NCI-H69 (cell line): ENCODE measurements at places on chromosomes 6 and 20.
A peak's percentile ranks its signal among the peaks of the same experiment; 100 is the strongest.

- peak; percentile 95 for DNase-seq
Measured at GRCh38 chr6:32969685-32970412, 1.5 kb downstream of the BRD2 start.

DNA sequence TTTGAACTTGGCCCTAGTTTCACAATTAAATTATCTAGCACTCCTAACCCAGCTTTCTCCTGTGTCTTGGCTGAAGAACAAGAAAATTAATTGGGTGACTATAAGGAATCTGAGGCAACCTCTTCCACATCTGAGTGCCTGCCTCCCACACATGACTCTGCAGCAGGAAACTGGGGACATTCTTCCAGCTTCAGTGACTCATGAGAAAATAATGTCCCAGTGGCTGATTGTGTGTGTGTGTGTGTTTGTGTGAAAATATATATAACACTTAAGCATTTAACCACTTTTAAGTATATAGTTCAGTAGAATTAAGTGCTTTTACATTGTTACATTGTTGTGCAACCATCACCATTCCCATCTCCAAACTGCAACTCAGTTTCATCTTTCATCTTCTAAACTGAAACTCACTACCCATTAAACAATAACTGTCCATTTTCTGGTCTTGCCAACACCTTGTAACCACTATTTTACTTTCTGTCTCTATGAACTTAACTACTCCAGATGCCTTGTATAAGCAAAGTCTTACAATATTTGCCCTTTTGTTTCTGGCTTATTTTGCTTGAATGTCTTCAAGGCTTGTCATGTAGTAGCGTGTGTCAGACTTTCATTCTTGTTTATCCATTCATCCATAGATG lies 8.7 kb downstream of the TRIM38 start:
- DNase-seq: no peak

DNA sequence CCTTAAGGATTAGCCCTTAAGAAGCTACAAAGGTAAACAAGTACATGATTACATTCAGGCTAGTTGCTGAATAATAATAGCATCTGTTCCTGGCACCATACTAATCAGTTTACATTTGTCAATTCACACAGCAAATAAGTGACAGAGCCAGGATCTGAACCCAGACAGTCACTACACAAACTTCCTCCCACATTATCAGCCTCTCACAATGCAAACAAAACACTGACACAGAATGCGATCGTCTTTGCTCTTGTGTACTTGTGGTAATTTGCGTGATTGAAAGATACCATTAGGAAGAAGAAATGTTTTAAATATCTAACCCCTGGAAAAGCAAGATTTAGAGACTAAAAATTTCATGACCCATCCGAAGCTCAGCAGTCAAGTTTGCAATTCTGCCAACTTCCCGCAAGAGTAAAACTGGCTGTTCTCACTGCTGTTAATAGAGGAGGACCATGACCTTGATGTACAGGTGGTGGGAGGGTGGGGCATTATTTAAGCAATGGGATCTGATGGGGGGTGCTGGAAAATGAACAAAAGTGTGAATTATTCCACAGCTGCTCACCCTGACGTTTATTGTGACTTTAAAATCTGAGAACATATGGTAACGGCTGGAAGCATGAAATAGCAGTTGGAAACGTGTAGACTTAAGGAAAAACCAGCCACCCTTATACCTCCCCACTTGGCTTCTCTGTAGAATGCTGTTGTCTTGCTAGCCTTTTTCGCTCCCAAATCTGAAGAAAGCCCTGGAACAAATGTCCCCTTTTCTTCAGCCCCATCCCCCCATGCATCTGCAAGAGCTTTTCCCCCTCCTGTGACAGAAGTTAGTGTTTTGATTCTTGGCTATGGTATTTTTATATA lies 95.3 kb upstream of the ARMC2 start:
- peak; percentile 98 for DNase-seq

DNA sequence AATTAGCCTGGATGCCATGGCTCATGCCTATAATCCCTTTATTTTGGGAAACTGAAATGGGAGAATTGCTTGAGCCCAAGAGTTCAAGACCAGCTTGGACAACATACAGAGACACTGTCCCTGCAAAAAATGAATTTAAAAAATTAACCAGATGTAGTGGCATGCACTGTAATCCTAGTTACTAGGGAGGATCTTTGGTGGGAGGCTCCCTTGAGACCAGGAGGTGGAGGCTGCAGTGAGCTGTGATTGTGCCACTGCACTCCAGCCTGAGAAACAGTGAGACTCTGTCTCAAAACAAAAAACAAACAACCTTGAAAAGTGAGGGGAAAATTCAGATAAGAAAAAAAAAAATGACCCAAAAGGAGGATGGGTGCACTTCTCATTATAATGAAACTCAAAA lies 23.4 kb downstream of the CAP2 start:
- no peak for DNase-seq

- DNase-seq: no peak
Measured at GRCh38 chr6:39594285-39594684, 130.9 kb downstream of the KIF6 start.

DNA sequence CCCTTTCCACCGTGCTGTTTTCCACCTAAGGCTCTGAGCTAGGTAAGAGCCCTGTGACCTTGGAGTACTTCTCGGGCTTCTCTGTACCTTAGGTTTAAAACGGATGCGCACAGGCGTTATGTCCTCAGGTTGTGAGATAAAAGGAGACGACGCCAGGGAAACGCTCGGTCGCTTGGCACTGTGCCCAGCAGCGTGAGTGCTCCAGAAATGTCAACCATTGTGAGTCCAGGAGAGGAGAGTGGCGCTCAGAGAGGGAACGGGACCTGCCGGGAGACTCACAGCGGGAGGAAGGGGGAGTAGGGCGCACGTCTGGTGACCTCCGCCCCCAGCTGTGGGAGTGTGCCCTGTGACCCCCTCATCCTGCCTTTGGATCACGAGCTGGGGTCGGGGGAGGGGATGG lies 33.8 kb upstream of the SCRT2 start:
- peak; percentile 82 for DNase-seq

GRCh38 chr6:17395112-17395511 lies 1.7 kb downstream of the CAP2 start:
- peak; percentile 18 for DNase-seq

DNA sequence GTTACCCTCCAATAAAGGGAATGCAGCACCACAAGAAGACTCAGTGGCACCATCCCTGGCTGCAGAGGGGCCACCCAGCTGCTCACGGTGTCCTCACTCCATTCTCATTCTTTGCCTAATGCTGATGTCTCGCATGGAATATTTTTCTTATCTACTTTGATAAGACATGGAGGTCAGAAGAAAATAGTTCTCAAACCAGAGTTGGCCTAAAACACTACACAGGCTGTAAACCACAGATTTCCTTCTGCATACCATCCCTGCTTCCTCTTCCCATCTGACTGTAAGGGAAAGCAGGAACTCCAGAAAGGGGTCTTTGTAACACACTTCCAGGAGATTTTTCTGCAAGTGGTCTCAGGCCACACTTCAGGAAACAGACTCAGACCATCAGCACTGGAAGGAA lies 43.1 kb upstream of the CD93 start:
- DNase-seq: no peak

- DNase-seq: no peak
Measured at GRCh38 chr6:111837007-111837406, 36.2 kb downstream of the FYN start.

- no peak for DNase-seq
Measured at GRCh38 chr6:166104107-166104506, 63.5 kb downstream of the TBXT start.

DNA sequence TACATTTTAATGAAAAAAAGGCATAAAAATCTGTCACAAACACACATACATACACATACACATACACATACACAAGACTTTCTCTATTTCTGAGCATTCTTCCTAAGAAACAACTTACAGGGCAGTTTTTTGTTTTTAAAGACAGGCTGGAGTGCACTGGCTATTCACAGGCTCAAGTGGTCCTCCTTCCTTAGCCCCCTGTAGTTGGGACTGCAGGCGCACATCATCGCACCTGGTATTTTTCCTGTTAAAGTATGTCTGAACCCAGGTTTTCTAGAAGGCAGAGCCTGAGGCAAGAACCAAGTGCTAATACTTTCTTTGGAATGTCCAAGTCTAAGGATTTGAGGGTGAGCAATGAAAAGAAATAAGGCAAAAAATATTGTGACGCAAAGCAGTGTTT lies 41.3 kb upstream of the ELOVL5 start:
- no peak for DNase-seq

GRCh38 chr20:62191781-62192559 lies 9.1 kb downstream of the MTG2 start:
- no peak for DNase-seq

DNA sequence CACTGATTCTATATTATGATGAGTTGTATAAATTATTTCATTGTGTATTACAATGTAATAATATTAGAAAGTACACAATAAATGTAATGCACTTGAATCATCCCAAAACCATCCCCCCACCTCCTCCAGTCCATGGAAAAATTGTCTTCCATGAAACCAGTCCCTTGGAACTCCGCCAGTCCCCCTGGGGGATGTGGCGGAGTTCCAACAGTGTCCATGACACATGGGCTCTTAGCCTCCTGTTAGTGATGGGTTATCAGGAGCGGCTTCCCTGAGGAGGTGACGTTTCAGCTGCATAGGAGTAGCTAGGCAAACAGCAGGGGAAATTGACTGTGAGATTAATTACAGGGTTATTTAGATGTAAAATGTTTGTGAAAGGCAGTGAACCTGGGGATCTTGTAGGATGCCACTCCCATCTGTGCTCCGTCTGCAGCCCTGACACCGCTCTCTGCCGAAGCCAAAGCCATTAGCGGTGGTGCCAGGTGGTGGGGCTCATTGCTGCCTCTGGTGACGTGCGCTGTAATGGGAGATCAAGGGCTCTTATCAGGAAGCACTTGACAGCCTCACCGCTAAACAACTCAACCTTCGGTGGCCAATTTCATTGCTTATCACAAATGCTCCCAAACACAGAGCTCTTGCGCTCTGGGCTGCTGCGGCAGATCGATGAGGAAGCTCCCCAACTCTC lies 81.6 kb upstream of the MC3R start:
- DNase-seq: peak; percentile 28

DNA sequence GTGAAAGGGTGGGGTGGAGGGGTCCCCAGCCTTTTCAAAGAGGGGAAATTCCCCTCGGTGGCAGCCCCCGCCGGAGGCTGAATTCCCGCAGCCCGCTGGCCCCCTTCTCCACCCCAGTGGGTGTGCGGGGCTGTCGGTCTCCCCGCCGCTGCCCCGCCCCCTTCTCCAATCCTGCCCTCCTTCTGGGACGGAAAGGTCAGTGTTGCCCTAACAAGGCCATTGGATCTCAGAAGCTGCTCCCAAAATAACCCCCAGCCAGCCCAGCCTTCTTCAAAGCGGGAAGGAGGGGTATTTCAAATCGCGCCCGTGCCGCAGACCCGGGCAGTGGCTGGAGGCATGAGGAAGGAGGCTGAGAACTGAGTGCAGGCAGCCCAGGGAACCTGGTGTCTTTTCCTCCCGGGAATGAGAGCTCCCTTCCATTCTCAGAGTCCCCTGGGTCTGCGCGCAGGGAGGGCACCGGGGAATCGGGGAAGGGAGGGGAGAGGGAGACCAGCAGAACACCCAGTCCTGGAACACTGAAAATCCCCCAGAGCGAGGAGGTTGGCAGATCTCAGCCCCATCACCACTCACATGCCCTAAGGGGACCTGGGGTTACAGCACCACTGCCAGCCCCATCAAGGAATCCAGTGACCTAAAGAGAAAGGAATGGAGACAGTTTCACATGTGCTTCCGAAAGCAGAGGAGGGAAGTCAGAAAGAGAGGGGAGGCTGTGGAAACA lies at the start of gene JPH2:
Gene JPH2 (minus strand): TSS at position 135 of the 718 bp plus-strand sequence. CDS start 483 bp downstream, outside the sequence.
- DNase-seq: no peak

DNA sequence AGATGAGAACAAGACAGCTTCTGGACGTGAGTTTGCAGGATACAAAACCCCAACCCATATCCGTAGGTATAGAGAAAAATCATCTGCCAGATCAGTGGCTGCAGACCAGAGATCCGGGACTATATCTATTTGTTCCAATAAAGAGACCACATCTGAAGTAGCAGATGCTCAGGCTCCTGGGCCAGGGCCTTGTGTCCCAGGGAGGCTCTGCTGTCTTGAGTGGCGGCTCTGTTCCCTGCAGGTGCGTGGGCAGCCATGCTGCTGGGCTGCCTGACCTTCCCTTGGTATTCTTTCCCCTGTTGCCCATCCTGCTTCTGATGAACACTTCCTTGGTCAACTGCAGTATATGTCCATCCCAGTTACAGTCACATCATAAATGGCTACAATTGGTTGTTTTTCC lies 34.9 kb downstream of the ERMARD start:
- no peak for DNase-seq

GRCh38 chr6:44074439-44074812 lies 52.8 kb downstream of the MRPL14 start:
- no peak for DNase-seq

DNA sequence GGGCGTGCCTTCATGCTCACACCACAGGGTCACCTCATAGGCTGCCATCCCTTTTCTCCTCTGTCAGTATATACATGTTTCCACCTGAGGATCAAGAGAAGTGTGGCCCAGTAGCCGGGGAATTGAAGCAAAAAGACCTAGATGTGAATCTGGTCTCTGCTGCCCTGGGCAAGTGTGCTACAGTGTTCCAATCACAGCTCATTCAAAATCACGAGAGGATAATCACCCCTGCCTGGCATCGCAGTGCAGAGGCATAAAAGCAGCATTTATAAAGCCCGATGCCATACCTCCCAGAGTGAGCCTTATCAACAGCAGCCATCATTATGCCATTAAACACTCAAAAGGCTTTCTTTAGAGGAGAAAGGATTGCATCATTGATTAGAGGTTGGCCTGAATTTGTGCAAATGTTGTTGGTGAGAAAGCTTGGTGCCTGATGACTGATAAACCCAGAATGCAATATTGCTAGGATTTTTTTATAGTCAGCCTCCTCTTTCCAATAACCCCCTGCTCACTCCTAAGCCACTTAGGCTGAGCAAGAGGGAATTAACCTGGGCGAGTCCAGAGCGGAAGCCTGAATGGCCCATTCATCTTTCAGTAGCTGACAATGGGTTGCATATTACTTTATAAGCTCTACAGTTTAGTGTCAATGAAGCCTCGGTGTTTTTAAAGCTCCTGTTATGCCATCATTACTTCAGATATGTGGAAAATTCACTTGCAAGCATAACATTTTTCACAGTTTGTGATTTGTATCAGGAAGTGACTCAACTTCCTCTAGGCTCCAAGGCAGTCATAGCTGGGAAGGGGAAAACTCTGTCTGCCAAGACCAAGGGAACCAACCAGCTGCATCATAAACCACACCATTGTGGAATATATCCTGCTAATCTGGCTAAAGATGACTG lies 92.5 kb upstream of the NXT1 start:
- peak; percentile 89 for DNase-seq

GRCh38 chr6:12343440-12344162 lies 53.4 kb downstream of the EDN1 start:
- peak; percentile 22 for DNase-seq

DNA sequence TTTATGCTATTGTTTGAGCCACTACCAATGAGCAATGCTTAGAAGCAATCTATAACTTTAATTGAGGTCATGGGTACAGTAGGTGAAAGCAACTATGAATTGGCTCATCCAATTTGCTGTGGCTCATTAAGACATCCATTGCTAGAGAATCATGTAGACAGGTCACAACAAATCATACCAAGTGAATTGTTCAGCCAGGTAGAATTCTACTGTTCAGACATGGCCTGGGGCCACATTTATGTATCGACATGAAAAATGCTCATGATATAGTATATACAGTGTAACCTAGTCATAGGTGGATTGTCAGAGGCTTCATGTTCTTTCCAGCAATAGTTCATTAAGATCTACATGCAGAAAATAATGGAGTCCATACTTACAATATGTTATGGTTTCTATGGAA lies 633.7 kb upstream of the EYS start:
- DNase-seq: peak; percentile 93
